ENCODE measurements at places on chromosomes 6 and 20.

DNA sequence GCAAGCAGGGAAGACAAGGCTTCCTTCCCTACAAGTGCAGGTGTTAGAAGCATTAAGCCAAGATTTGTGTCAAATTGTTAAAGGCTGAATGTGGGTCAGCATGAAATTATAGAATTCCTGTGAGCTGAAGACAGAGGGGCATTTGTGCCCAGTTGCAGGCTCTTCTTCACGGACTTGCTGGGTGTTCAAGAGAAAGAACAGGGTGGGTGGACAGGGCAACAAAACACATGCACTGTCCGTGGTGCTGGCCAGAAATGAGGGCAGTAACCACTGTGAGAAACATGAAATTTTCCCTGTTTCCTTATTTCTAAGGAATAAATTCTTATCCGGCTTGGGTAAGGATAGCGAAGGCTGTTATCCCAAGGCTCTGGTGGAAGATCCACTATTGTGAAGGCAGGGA, 579.5 kb upstream of the HTR1E start:
- no peak for DNase-seq

DNA sequence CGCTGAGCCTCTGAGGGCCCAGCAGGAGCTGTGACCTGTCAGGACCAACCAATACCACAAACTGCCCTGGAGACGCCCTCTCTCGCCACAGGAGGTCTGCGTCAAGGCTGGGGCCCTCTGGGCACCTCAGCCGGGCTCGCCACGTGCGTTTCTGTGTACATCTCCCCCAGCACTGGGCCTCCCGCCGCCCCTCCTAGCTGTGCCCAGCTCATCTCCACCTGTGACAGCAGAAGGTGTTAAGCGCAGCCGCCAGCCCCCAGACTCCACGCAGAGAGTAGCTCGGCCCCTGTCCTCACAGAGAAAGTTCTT, 91.4 kb downstream of the TAF4 start:
- no peak for DNase-seq

DNA sequence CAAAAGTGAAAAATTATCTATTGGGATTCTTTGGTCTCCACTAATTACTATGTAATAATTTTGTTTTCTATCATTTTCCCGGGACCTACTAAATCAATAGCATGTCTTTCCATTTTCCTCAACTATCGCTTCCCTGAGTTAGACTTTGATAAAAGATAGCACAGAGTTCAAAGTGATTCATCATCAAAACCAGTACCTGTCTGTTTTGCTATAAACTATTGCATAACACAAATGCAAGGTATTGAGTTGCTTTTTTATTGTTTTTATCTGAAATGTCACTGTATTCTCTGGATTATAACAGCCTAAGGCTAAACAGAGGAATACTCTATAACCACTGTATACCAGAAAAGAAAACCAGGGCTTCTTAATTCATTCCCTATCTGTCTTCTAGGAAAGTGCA, 19.7 kb downstream of the FRK start:
- DNase-seq = no peak

DNA sequence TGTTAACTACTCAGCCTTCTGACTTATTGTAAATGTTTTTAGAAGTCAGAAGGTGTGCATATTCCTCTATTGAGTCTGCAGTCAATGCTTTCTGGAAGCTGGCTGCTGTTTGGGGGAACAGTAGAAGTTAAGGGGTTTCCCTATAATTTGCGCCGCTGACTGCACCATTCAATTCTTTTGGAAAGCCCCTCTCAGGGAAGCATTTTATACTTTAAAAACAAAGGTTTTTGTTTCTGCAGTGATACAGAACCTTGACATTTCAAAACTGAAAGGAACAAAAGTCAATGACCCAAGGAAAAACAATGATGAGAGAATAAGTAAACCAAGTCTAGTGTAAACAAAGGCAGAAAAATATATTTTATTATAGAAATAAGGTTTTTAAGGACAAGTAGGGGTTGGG, 120.8 kb upstream of the TNFAIP3 start:
- DNase-seq = no peak

GRCh38 chr20:25242231-25242630, 5.7 kb upstream of the PYGB start:
- no peak for DNase-seq

DNA sequence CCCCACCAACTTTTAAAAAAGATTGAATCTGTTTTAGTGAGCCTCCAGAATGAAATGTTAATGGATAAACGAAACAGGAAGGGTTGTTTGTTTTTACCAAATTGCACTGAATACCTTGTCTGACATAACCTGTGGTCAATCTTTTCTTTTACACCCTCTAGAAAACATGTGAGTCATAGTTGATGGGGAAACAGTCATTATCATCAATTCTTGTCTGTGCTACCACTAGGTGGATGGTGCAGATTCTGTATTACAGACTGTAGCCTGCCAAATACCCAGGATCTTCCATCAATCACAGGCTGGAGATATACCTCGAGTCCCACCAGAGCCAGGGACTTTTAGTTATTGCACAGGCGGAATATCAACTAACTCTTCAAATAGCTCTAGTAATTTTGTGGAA, 29.5 kb upstream of the PKIB start:
- DNase-seq = no peak

DNA sequence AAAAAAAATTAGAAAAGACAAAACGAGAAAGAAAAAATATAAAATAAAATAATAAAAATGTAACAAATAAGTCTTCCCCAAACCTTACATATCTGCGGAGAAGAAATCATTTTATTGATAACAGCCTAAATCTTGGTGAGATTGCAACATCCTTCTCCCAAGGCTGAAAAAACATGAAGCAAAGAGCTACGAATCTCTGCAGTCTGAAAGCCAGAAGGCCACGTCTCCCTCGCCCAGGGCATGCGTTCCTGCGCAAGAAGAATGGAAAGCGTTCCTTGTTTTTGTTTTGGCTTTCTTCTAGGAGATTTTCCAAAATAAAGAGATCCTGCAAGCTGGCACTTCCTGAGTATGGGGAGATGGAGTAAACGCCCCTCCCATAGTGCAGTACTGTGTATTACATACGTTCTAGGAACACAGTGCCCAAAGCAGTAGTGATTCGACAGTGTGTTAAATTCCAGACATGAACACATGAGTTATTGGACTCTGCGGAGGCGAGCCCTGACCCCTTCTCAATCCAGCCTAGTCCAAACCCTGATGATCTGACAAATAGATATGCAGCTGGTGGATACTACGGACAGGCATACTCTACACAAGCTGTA, 126.7 kb upstream of the RREB1 start:
- DNase-seq = no peak

- DNase-seq = no peak
These were observed 10.5 kb upstream of the TGM2 start for GRCh38 chr20:38175304-38176180.

GRCh38 chr6:40552941-40553340, 34.2 kb downstream of the LRFN2 start:
- DNase-seq = no peak
